ENCODE measurements at places on chromosomes 3 and 15.

- no peak for DNase-seq
Measured at GRCh38 chr15:98795980-98796379, 147.6 kb downstream of the IGF1R start.

GRCh38 chr15:34336991-34337556 lies 507 bp downstream of the SLC12A6 start:
- DNase-seq = no peak

GRCh38 chr3:76487446-76487845 lies 552.5 kb upstream of the ROBO2 start:
- no peak for DNase-seq

DNA sequence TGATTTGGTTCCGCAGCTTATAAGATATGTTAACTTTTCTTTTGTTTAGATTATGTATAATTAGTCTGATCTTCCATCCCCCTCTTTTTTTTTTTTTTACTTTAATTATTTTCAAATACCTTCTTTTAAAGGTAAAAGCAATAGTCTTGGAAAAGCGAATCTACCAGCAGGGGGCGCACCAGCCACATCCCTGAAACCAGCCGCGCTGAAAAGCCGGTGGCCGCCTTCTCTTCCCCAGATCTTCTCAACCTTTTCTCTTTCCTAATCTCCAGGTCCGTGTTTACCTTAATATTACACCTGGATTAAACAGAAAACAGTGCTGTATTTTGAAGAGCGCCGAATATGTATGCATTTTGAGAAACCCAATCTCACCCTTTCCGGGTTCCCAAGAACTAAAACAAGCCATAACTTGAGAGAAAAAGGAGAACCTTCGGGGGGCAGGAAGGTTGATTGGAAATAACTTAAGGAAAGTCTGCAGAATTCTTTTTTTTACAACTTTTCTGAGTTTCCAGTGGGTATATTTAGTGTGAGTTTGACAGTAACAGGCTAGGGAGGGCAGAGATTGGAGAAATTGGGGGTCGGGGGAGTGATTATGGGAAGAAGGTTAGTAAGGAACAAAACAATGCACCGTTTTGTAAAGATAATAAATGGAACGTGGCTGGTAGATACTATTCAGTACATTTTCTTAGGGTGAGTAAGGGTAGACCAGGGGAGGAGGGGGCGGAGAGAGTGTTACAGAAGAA lies 2.0 kb upstream of the SOX2 start:
- peak; percentile 89 for DNase-seq

- no peak for DNase-seq
Measured at GRCh38 chr3:16338999-16339398, 74.0 kb downstream of the OXNAD1 start.

GRCh38 chr3:59878038-59878427 lies 828.2 kb upstream of the CFAP20DC start:
- DNase-seq = no peak

DNA sequence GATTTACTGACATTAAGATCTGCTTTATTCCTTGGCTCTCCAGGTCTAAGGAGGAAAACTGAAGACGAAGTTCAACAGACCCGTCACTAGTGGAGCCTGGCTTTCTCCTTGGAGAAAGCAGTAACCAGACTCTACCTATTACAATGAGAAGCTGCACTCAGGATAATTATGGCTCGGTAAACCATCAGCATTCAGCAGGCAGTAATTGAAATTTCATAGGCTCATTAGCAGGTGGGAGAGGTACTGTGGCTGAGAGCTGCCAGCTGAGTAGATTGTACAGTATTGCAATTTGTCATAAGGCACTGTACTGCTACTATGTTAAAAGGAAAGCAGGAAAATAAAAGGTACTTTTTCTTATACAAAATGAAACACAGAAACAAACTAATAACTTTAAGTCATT lies 51.2 kb downstream of the CHAC1 start:
- DNase-seq = no peak

DNA sequence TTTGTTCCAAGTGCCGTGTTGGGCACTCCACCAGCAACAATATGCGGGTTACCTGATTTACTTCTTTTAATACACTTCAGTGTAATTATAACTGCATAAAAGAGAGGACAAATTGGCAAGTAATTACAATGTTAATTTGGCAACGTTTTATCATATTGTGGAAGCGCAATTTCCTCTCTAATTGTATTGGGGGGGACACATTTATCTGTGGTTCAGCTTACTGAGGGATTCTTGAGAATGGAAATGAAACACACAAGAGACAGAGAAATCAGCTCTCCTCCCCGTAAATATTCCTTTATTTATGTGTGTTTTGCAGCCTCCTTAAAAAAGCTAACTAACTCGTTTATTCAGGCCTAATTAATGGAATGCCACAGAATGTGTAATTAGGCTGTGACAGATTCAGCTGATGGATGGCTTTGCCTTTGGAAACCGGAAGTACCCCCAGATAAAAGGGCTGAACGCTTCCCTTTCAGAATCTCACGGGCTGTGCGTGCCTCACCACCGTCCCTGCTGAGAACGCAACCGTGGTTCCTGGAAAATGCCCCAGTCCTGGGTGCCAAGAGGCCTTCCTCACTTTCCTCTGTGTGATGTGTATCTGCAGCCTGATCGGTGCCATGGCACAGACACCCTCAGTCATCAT lies 247.1 kb upstream of the ST8SIA2 start:
- DNase-seq = no peak

DNA sequence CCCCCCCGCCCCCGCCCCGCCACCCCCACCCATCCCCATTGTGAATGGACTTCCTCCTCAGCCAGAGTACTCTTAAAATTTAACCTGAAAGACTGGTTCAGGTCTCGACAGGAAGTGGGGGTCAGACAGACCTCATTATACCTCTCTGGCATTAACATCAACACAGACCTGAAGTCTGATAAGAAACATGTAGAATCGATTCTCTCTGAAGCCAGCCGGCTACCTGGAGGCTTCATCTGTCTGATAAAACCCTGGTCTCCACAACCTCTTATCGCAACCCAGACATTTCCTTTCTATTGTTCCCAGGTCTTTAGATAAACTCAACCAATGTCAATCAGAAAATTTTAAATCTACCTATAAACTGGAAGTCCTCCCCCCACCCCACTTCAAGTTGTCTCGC lies 42.6 kb downstream of the SLCO2A1 start:
- DNase-seq = no peak

DNA sequence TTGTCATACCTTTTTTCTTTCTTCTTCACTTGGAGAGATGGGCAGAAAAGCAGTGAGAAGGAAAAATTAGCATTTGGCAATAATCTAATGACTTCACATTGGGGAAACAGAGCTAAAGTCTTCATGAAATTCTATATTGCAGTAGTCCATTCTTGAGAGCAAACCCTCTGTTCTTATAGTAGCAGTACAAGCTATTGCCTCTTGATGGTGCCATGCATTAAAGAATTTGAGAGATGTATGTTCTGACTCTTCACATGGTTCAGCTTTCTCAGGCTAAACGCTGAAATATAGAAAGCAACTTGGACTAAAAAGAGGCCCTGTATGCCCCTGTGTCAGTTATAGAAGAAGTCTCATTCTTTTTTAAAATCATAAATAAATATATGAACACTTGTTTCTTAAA lies 36.0 kb downstream of the PHLDB2 start:
- DNase-seq = no peak

DNA sequence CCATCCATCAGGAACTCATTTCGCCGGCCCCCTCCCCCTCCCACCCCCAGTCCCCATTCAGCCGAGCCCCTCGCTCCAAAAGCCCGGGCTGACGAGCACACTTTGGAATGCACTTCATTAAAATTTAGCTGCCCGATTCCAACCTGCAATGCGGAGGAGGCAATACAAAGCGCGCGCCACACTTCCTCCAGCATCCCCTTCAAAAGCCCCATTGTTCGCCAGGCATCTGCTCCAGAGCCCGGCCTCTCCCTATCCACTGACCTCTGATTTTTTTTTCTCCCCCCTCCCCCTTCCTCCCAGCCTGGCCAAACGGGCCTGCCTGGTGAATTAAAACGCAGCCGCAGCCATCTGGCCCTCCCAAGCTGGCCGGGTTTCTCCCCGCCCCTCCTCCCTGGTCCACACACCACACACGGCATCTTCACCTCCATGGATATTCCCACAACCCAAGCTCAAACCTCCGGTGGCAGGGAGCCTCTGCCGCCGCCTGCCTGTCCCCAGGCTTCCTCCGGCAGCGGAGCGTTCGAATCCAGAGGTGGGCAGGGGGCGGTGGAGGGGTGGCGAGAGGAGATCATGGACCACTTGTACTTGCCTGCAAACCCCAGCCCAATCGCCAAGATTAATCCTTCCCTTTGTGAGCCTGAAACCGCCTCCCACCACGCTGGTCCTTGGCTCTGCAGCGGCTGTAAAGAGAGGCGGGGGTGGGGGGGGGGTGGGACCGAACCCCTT lies 441.3 kb downstream of the MAGI1 start:
- DNase-seq = peak; percentile 60

DNA sequence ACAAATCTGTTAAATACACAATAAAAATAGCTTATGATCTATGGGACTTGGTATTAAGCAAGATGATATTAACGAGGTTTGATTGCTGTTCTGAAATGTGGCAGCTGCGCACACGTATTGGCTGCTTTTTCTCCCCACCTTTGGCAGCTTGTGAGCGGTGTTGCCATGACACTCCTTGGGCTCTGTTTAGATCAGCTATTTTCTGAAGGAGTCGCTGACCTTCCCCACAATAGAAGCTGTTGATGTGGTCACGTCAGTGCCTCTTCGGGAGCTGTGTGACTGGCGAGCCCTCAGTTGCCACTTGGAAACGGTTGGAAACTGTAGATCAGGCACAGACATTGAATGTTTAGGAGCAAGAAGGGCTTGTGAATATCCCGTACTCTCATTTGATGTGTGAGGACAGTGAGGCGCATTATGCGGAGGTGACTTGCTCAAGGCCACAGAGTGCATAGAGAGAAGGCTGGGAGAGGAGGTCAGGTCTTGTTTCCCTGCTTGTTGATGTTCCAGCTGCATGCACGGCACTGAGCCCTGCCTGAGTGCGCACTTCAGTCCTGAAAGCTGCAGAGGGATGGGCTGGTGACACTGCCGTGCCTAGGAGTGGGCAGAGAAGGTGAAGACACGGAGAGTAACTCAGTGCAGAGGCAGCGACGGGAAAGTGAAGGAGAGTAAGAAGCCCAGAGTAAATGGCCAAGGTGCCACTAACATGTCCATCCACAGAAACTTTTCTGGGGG lies 198.4 kb downstream of the LPP start:
- no peak for DNase-seq

DNA sequence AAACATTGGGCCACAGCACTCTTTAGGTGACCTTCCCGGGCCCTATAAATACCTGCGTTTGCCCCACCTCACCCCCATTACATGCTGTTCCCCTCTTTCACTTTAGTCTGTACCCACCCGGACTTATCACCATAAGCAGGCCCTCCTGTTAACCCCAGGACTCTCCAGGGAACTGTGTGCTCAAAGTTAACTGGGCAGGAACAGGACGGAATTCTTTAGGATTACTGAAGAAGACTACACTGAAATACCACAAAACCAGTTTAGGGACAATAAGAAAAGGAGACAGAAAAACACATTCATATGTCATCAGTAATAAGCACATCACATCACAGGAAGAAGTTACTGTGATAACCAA lies 45.5 kb downstream of the FSIP1 start:
- no peak for DNase-seq

DNA sequence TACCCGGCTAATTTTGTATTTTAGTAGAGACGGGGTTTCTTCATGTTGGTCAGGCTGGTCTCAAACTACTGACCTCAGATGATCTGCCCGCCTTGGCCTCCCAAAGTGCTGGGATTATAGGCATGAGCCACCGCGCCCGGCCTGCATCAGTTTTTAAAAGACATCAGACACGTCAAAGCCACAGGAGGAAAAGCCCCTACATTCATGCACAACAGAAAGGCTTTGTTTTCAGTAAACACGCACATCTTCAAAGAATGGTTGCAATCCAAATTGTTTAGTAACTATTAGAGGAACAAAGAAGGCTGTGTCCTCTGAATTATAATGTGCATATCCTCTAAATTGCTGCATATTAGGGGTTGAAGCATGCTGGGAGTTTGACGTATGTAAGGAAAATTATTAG lies 53.3 kb downstream of the BTD start:
- no peak for DNase-seq

- DNase-seq = no peak
Measured at GRCh38 chr15:67307889-67308597, 53.5 kb downstream of the IQCH start.

DNA sequence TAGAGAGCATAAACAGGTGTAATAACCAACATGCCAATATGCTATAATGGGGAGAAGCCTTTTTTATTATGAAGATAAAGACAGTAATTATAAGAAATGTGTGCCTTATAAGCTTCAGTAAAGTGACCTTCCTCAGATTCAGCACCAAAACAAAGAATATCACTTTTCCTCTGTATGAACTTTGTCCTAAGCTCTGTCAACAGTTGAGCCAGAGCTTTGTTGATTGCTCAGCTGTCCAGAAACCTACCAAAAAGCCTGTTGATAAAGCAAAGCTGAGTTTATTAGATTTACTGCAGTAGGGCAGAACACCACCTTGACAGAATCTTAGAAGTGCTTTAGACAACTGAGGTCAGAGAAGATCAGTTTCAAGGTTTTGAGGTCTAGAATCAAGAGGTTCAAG lies 635.3 kb downstream of the EDEM1 start:
- DNase-seq = no peak

DNA sequence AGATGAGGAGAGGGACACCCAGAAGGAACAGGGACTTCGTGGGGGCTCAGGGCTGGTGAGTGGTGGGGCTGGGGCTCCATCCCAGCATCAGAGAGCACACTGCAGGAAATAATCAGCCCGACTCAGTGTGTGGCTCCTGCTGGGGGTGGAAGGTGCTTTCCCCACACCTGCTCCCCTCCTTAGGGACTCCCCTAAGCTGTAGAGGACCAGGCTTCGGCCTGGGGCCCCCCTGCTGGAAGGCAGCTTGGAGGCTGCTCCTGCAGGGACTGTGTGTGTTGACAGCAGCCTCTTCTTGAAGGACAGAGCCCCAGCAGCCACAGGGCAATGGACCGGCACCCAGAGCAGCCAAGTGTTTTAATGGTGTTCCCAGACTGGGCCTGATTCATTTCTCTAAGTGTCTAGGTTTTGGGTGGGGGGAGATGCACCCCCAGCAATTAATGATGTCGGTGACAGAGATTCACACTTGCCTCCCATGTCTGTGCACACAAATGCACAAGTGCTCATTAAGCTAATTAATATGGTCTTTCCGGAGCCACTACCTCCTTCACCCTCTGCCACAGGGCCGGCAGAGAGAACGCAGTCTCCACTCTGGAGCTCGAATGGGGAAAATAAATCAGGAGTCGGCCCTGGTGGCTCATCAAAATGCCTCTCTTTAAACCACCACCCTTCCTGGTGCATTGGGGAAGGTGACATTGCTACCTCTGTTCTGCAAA lies 16.9 kb upstream of the FGD5 start:
- DNase-seq = peak; percentile 48

DNA sequence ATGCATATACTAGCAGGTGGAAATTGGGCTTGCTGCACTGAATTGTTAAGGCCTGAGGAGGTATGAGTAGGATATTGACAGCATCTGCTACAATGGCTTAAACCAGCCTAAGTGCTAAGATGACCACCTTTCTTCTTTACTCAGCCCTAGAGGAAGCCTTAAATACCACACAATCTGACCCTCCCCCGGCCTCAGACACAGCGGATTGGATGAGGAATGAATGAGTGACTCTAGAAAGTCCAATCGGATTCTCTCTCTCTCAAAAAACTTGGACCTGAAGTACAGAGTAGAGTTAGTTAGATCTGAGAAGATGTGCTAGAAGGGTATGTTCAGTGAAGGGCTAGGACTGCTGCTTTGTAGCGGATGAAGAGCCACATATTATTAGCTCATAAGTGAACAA lies 39.9 kb upstream of the C3orf49 start:
- DNase-seq = no peak

- peak; percentile 72 for DNase-seq
Measured at GRCh38 chr3:14403619-14404155, 1.3 kb downstream of the SLC6A6 start.

Data from sciatic nerve (tissue), 2 donors.